HFF-Myc (cell line): ENCODE measurements at places on chromosomes 5 and 9.

DNA sequence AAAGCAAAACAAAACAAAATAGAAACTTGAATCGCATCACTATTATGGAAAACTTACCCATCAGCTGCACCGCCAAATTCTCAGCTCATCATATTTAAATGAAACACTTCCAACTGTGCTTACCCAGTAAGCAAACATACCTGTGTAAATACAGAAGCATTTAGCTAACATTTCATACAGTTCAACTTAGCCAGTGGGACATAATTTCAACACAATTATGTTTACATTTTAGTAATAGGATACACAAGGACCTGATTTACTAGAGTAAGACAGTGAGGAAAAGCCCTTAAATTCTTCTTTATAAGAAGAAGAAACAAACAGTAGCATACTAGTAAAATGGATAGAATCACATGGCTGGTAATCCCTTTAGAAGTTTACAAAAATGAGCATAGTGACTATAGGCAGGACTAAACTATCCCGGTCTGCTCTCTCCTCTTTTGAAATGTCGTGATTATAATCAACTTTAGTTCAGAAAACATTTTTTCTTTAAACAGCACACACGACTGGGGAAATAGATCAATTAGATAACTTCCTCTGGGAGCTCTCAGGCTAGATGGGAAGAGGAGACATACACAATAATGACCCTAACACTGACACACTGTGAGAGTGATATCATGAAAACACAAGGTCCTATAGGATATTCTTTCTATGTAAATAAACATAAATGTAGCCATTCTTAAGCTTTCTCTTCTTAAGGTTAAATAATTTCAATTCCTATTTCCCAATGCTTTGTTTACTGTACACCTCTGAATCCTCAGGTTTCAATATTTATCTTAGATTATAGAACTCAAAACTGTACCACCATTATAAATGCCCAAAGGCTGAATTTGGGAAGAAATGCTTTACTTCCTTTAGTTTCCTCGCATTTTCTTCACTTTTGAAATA is 15.9 kb upstream of the CDC20B start:
- no peak for DNase-seq

GRCh38 chr5:87784311-87784710 is 371.6 kb upstream of the CCNH start:
- no peak for DNase-seq

- peak; percentile 27 for DNase-seq
Measured at GRCh38 chr5:119743927-119744326, 114.6 kb downstream of the FAM170A start.

GRCh38 chr9:859251-859650 is 17.8 kb downstream of the DMRT1 start:
- DNase-seq = no peak

- DNase-seq = no peak
Measured at GRCh38 chr9:131840220-131840619, 100.3 kb upstream of the RAPGEF1 start.

GRCh38 chr5:32852535-32852934 is 141.4 kb downstream of the NPR3 start:
- no peak for DNase-seq

DNA sequence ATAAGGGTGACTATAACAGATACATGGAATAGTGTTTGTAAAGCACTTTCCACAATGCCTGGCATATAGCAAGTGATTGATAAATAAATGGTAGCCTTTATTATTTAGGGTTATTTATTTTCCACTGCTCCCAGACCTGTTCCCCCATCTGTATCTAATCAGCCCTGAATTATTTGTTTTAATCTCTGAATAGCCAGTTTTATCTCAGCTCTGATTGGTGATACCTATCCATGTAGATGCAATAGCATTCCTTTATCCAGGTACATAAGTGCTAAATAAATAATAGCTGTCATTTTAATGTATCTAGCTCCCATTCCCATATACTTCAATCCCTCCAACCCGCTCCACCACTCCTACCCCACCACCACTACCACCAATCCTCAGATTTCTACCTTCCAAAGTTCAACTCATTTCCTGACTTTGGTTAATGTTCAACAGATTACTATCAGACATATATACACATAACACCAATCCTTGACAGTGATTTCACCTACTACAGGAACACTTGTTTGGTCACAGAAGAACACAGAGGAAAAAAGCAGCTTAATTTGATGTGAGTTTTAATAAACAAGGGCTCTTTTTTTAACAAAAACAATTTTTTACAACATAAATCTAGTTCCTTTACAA is 14.0 kb downstream of the PRKAA1 start:
- DNase-seq = no peak

- no peak for DNase-seq
Measured at GRCh38 chr9:2816476-2817141, 27.3 kb downstream of the PUM3 start.

GRCh38 chr9:33737811-33738606 is 57.4 kb upstream of the PRSS3 start:
- peak; percentile 32 for DNase-seq

DNA sequence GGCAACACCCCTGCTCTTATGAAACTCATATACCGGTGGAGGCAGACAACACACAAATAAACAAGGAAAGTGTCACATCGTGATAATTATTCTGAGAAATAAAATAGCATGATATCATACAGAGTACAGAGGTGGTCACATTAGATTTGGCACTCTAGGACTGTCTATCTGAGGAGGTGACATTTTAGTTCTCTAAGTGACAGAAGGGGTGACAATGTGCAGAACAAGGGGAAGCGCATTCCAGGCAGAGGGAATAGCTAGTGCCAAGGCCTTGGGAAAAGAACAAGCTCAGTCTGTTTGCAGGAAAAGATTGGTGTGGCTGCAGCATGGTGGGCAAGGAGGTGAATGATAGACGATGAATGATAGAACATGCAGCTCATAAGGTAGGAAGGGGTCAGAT is 12.7 kb upstream of the IRF1 start:
- no peak for DNase-seq

DNA sequence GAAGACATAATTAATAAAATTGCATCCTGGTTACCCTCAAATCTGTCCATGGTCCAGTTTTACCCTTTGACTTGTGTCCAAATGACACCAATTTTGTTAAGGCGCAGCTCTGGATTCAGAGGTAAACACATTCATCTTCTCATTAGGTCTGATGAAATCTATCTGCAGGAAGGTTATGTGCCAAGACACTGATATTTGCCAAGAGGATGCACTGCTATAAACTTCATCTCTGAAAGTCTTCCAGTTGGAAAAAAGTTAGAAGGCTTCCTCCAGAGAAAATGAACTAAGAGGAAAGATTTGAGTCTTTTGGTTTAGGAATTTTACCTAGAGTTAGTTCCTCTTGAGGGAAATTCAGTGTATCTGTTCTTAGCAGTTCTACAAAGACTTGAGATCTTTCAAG is 717.8 kb downstream of the DTWD2 start:
- DNase-seq = no peak

- DNase-seq = no peak
Measured at GRCh38 chr5:149455889-149456409, 76.9 kb upstream of the IL17B start.

GRCh38 chr5:69444127-69444754 is 29.3 kb downstream of the MARVELD2 start:
- no peak for DNase-seq

GRCh38 chr5:1734908-1735289 is 64.7 kb downstream of the MRPL36 start:
- no peak for DNase-seq

DNA sequence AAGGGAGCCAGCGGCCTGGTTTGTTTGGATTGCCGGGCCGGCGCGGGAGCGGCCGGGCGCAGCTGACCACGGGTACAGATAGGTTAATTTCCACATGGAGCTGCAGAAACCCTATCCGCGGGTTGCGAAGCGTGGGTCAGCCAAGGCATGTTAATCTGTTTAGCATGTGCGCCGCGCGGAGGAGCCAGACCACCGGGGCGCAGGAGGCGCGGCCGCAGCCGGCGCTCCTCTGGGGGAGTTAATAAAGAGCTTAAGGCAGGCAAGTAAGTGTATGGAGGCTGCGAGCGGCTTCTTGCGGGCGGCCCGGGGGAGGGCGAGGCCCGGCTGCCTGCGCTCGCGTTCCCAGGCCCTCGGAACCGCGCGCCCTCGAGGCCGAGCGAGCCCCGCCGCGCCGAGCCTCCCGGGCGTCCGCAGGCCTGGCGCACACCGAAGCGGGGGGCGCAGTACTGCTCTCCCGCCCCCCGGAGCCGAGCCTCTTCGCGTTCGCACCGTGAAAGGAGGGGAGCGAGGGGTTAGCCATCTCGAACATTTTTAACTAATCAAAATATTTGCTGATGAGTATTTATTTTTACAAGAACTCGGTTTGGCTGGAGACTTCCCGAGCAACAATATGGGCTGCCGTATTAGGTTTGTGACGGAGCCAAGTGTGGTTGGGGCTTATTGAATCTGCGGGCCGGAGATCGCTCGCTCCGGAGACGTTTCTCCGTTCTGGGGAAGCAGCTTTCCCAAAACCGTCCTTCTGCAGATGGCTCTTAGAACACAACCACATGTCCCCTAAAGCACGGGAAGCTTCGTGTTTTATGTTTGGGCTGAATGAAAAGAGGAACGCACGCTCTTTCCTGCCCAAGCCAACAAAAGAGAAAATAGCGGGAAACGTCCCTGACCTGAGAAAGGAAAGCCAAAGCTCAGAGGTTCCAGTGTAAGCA is 28.8 kb downstream of the FOXD1 start:
- peak; percentile 47 for DNase-seq

DNA sequence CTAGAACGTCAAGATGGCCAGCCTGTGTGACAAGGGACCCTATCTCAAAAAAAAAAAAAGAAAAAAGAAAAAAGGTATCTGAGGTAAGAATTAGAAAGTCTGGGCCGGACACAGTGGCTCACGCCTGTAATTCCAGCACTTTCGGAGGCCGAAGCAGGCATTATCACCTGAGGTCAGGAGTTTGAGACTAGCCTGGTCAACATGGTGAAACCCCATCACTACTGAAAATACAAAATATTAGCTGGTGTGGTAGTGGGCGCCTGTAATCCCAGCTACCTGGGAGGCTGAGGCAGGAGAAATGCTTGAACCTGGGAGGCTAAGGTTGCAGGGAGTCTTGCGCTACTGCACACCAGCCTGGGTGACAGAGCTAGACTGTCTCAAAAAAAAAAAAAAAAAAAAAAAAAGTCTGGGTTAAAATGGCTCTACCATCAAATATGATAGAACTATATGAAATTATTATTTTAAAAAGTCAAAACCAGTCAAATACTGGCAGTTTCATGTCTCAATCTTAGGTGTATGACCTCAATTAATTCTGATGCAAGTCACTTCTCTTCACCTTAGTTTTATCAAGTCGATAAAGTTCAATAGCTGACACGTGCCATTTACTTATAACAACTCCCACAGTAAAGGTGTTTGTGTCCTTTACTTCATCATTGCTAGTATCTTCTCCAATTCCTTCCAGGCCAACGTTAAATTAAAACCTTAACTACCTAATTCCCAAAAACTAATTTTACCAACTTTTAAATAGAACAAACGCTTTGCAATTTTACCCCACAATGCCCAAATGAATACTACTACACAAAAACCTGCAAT is 1.1 kb downstream of the RPS23 start:
- DNase-seq = no peak

- no peak for DNase-seq
Measured at GRCh38 chr5:132370971-132371602, 1.6 kb downstream of the SLC22A5 start.

- DNase-seq = no peak
Measured at GRCh38 chr5:82287625-82288024, 9.5 kb upstream of the RPS23 start.

DNA sequence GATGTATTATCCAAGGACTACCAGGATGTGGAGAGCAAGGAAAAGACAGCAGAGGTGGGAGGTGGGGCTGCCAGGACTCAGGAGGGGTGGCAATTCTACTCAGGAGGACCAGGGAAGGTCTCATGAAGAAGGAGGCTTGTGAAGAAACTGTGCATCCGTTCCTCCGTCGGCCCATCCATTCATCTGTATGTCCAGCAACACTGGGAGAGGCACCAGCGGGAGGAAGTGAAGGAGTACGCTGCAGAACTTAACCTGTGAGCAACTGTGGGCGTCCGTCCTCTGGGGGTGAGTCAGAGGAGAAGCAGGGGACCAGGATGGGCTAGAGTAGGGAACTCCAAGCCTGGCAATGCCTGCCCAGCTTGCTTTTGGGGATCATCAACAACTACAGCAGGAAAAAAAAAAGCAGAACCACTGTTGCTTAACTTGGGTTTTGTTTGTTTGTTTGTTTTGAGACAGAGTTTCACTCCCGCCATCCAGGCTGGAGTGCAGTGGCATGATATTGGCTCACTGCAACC is 47.3 kb upstream of the NEURL1B start:
- DNase-seq = no peak

GRCh38 chr5:81829242-81829641 is 78.3 kb upstream of the SSBP2 start:
- DNase-seq = no peak

DNA sequence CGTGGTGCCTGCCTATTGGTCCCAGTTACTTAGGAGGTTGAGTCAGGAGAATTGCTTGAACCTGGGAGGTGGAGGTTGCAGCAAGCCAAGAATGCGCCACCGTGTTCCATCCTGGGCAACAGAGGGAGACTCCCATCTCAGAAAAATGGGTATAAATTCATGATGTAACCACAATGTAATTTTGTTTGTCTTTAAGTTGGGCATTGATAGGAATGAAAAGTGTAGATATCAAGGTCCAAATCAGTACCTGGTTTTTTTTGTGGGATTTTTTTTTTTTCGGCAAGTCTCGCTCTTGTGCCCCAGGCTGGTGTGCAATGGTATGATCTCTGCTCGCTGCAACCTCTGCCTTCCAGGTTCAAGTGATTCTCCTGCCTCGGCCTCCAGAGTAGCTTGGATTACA is 7.4 kb downstream of the NPM1 start:
- no peak for DNase-seq

DNA sequence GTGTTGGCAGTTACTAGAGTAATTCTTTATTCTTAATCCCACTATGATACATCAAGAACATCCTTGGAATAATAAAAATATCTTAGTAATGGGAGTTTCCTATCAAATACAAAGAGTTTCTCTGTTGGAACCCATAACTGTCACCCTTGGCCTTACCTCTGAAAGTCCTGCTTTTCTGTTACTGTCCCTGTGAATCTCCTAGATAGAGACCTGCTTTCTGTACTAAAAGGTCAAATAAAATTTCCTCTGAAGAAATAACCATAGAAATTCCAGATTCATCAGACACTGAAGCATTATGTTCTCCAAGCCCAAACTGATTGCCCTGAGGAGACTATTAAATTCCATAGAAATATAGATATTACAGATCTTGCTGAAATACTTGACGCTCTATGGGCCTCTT is 63.0 kb downstream of the KCNV2 start:
- no peak for DNase-seq

- DNase-seq = peak; percentile 27
Measured at GRCh38 chr5:137649228-137649935, 86.5 kb downstream of the KLHL3 start.

- DNase-seq = no peak
Measured at GRCh38 chr5:67038817-67039603, 157.6 kb downstream of the CD180 start.

GRCh38 chr9:106590759-106591505 is 272.0 kb upstream of the ZNF462 start:
- DNase-seq = no peak

DNA sequence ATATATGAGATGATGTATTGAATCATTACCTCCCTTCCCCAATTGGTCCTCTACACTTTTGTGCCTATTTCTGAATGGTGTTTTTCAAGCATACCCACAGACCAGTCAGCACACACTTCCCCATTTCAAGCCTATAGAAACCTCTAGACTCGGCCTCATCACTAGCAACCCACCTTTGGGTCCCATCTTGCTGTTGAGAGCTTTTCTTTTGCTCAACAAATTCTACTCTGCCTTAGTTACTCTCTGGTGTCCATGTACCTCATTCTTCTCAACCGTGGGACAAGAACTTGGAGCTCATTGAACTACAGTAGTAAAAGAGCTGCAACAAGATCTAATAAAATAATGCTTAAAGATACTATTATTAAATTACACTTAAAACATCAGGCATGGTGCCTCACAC is 49.0 kb upstream of the KDM4C start:
- no peak for DNase-seq
